ENCODE measurements at places on chromosomes 5 and 9.

GRCh38 chr9:121860744-121861143, 209.3 kb downstream of the DAB2IP start:
- DNase-seq = no peak

DNA sequence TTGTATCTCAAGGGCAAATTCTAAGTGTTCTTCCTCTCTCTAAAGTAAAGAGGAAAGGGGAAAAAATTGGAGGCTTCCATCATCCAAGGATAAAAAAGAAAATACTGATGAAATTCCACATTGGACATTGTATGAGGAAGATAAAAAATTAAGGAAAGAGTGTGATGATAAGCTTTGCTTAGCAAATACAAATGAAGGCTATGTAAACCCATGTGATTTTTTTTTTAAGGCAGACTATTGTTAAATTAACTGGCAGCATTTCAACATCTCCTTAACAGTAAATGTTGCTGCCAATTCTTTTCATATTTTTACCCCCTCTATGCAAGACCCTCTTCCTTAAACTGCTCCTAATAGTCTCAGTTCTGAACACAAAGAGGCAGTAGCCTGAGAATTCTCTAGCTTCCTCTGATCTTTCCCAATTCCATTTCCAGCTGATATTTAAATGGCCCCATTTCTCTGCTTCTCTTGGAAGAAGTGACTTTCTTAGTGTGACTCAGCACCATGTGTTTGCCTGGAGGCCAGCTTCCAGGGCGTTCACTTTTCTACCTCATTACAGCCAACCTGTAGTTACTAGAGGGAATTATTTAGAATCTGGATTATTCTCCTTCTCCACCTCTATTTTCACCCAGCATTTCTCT, 159.7 kb downstream of the TLE1 start:
- no peak for DNase-seq

DNA sequence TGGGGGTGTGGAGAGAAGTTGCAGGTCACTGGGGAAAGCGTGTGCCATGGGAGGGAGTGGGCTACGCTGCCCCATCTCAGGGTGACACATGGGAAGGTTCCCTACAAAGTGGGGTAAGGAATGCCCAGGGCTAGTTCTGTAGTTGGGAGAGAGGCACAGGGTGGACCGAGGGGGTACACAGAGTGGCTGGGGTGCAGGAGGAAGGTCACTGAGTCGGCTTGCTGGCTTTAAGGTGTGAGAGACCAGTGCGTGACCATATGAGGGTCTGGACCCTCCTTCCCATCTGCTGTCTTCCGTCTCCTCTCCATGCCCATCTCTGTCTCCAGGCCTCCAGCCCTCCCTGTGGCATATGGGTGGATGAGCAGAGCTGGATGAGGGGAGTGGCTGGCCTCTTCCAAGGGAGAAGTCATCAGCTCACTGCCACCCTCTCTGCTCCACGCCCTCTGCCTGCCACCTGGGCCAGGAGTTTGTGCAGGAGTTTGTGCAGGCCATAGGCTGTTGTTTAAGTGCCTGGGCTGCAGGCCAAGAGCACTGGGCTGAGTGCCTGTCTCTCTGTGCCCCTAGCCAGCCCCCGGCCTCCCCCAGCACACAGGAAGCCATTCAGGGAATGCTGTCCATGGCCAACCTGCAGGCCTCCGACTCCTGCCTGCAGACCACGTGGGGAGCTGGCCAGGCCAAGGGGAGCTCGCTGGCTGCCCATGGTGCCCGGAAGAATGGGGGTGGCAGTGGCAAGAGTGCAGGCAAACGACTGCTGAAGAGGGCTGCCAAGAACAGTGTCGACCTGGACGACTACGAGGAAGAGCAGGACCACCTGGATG, 96.8 kb downstream of the PHF2 start:
- no peak for DNase-seq

GRCh38 chr5:176626876-176627236, 3.5 kb downstream of the SNCB start:
- no peak for DNase-seq

Measured in HuH-7.5 (cell line).